ENCODE measurements at places on chromosomes 1 and 21. TPM values are rescaled to one million over a fixed set of nuclear protein-coding genes. Genes with fewer than 3 reads are reported as not detected.
A peak's percentile ranks its signal among the peaks of the same experiment; 100 is the strongest.

DNA sequence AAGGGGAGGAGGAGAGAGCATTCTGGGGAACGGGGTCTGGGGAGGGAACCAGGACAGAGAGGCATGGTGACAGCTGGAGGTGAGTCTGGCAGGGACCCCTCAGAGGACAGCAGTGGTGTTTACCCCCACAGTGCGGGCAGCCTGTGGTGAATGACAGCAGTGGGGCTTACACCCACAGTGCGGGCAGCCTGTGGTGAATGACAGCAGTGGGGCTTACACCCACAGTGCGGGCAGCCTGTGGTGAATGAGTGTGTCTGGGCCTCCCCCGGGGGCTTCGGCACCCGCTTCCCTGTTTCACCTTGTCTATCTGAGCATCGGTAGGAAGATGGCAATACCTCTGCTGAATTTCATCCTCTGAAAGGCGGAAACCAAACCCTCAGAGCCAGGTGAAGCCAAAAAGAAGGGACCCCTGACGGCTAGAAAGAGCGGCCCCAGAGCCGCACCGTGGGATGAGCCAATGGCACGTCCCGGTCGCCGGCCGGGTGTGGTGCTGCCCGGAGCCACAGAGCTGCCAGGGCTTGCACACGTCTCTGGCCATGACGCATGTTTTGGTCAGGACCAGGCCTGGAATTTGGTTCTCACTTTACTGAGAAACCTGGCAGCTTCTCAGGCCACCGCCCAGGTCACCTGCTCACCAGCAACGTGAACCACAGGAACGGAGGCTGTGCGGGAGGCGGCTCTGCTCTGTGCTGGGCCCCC is 54.1 kb downstream of the SIK1 start:
- no peak for DNase-seq

DNA sequence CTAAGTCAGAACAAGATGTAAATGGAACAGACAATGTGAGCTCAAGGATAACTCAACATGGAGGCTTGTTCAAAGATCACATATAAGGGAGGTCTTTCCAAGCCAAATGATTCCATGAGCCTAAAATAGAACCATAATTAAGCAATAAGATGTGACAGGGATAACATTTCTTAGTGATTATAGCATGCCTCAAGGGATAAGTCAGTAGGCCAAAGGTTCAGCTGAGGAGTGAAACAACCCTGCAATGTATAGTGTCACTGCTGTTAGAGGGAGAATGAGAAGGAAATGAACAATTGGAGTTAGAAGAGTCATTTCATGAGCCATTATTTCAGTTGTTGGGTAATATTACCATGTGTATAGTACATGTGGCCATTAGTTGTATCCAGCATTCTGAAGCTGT is 25.0 kb downstream of the GORAB start:
- peak; percentile 57 for DNase-seq

GRCh38 chr1:201585093-201585483 is 46.2 kb downstream of the NAV1 start:
- DNase-seq = peak; percentile 49

GRCh38 chr1:23793861-23794731 is 3.2 kb downstream of the LYPLA2 start:
- no peak for DNase-seq

- DNase-seq = no peak
Observed at GRCh38 chr21:33315946-33316710, 8.6 kb upstream of the IFNAR1 start.

- DNase-seq = no peak
Observed at GRCh38 chr1:67752306-67752705, 67.3 kb downstream of the GADD45A start.

GRCh38 chr1:200958597-200958996 is 63.9 kb downstream of the INAVA start:
- no peak for DNase-seq

GRCh38 chr1:184621260-184621659 is 133.4 kb downstream of the EDEM3 start:
- DNase-seq = no peak

GRCh38 chr1:10629816-10630571 is 155.2 kb downstream of the PEX14 start:
- no peak for DNase-seq

- DNase-seq = no peak
Observed at GRCh38 chr1:211634461-211634860, 41.0 kb downstream of the NEK2 start.

- DNase-seq = no peak
Observed at GRCh38 chr1:172960454-172961208, 90.1 kb downstream of the TNFSF18 start.

- DNase-seq = no peak
Observed at GRCh38 chr1:117271959-117272358, 61.2 kb upstream of the VTCN1 start.

The ARHGEF11 gene
- polyA plus RNA-seq = 22.5 TPM

The CFHR4 gene
- polyA plus RNA-seq = not detected

The FOXD2 gene
- polyA plus RNA-seq = not detected

Measured in cardiac muscle cell (in vitro differentiated cells and primary cell).